ENCODE measurements at places on chromosomes 3 and 15.
A peak's percentile ranks its signal among the peaks of the same experiment; 100 is the strongest.

GRCh38 chr15:92454555-92455105, 60.9 kb downstream of the ST8SIA2 start:
- no peak for DNase-seq

GRCh38 chr3:144294659-144295538, 323.3 kb downstream of the DIPK2A start:
- DNase-seq: no peak

GRCh38 chr3:149366031-149366430, 11.4 kb downstream of the TM4SF1 start:
- no peak for DNase-seq

DNA sequence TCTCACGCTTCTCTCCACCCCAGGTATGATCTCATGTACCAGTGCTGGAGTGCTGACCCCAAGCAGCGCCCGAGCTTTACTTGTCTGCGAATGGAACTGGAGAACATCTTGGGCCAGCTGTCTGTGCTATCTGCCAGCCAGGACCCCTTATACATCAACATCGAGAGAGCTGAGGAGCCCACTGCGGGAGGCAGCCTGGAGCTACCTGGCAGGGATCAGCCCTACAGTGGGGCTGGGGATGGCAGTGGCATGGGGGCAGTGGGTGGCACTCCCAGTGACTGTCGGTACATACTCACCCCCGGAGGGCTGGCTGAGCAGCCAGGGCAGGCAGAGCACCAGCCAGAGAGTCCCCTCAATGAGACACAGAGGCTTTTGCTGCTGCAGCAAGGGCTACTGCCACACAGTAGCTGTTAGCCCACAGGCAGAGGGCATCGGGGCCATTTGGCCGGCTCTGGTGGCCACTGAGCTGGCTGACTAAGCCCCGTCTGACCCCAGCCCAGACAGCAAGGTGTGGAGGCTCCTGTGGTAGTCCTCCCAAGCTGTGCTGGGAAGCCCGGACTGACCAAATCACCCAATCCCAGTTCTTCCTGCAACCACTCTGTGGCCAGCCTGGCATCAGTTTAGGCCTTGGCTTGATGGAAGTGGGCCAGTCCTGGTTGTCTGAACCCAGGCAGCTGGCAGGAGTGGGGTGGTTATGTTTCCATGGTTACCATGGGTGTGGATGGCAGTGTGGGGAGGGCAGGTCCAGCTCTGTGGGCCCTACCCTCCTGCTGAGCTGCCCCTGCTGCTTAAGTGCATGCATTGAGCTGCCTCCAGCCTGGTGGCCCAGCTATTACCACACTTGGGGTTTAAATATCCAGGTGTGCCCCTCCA, 19.1 kb downstream of the TYRO3 start:
- DNase-seq: no peak

GRCh38 chr15:52624262-52624661, 54.9 kb downstream of the ATOSA start:
- no peak for DNase-seq

- no peak for DNase-seq
These were observed 166.7 kb upstream of the THBS1 start for GRCh38 chr15:39414201-39414600.

DNA sequence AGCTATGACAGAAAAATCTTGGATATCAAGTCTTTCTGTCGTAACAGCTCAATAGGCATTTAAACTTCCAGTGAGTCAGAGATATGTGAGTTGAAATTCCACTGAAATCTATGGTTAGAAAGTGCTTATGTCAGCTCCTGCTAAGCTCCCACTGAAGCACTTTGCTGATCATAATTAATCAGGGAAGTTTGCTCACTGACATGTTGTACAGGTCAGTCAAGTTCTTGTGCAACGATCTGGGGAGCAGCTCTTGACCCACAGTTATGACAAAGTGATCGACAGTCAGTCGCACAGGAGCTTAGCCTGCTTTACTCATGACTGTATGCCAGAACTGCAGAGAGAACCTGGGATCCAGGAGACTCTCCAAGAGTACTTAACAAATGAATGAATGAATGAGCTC, 453.5 kb downstream of the SOX2 start:
- DNase-seq: no peak

- DNase-seq: no peak
These were observed 961.0 kb upstream of the CFAP20DC start for GRCh38 chr3:60010781-60011180.

GRCh38 chr3:78706906-78707523, 1060.8 kb downstream of the ROBO1 start:
- no peak for DNase-seq

DNA sequence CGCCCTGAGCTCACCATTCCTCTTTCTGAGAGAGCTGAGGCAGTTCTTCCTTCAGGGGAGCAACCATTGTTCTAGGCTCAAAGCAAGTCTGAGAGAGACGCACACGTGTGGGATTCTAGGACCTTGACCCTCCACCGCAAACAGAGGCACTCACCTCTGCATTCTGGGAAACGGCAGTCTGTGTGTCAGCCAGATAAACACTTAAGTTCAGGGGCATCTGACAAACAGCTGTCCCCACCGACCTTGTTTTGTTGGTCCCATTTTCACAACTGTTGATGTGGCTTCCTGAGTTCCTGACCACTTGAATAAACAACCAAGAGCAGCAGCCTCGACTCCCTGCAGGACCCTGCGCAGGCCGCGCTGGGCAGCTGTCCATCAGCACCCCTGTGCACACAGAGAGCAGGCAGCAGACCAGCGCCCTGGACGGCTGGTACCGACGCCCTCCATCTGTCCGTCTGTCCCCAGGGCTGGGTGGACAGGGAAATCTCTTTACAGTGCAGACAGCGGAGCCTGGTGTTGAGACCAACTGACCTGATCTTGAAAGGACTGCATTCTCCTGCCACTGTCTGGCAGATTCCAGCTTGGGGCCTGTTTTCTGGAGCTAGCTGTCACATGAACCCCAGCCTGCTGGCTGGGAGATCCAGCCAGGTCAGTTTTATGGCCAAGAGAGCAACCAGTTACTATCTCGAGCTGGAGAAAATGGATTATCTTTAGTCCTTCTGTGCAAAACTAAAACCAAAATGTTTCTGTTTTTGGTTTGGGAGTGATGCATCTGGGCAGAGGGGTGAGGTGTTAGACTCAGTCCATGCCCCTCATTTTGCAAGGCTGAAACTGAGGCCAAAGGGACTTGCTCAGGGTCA, 64.2 kb downstream of the FAM43A start:
- no peak for DNase-seq

GRCh38 chr3:148149556-148149955, 548.1 kb upstream of the AGTR1 start:
- DNase-seq: no peak

GRCh38 chr15:62648954-62649353, 393.6 kb upstream of the TPM1 start:
- no peak for DNase-seq

DNA sequence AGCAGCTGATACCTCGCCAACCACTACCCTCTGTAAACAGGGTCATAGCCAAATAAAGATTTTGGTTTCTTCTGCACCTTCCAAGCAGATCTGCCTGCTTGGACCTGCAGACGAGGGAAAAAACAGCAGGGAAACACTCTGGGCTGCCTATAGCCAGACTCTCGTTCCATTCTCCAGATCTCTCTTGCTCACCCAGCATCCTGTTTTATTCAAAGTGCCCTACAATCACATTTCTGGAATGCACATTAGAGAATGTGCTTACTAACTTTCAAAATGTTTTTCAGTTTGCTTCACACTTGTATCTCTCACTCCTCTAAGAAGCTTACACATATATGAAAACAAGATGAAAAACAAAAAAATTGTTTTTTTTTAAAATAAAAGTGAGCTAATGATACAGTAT, 71.4 kb downstream of the MLH1 start:
- DNase-seq: no peak

DNA sequence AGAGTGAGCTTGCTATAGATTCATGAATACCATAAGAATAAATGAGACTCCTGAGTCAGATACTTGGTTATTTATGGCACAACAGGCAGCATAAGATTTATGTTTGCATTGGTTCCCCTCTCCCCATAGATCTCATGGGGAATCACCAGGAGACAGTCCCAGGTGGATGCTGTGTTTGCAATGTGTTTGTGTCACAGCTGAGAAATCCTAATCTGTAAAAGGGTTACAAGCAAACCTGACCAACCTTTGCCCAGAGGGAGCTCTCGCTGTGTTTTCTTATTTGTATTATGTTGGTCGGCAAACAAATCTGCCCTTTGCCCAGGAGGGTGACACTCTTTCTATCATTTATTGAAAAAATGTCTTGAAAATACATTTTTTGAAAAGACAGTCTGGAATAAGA, 236.2 kb downstream of the ZPLD1 start:
- no peak for DNase-seq

DNA sequence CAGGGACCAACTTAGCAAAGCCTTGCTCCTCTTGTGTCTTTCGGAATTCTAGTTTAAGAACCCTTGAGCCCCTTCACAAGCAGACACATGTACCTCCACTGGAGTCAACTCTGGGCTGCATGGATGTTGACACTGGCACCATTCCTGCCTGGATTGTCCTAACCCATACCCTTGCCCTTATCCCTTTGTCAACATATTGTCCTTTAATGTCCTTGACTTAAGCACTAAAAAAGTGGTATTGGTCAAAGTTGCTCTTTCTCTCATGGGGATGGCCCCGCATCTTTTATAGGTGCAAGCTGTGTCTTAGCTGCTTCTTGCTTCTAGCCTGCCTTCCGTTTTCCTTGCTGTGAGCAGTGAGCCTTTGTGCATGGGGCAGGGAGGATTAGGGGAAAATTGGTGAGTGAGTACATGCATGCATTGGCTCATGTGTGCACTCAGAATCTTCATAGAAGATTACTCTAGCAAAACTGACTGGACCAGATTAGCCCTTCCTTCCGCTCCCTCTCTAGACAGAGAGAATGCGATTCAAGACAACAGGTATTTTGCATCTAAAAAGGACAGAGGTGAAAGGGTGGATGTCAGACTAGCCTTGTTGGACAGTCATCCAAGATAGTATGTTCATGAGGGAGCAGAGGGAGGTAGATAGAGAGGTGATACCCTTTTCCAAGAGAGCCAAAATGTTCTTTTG, 42.4 kb downstream of the TGFBR2 start:
- DNase-seq: no peak

GRCh38 chr3:123375014-123375940, 73.6 kb downstream of the ADCY5 start:
- DNase-seq: no peak

- peak; percentile 24 for DNase-seq
These were observed 5.1 kb upstream of the SLC25A38 start for GRCh38 chr3:39378088-39378487.

GRCh38 chr15:55552926-55553325, 35.2 kb downstream of the PYGO1 start:
- DNase-seq: no peak

DNA sequence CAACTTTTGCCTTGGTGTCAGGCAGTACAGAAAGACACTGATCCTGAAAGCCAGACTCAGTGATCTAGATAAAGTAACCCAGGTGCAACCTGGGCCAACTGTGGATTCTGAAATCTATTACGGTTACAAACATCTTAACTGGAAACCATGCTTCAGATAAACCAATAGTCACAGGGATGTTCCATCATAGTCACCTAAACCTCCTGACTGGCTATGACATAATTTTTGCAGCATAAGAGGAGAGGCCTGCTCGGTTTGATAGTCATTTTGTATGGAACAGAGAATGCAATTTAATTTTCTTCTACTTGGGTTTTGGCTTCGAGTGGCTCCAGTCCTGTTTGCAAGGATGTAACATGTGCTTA, 3.7 kb downstream of the SLCO3A1 start:
- DNase-seq: no peak
